ENCODE measurements at places on chromosomes 13 and 19.
A peak's percentile ranks its signal among the peaks of the same experiment; 100 is the strongest.

- no peak for DNase-seq
Measured at GRCh38 chr19:35512831-35513627, 420 bp downstream of the DMKN start.

DNA sequence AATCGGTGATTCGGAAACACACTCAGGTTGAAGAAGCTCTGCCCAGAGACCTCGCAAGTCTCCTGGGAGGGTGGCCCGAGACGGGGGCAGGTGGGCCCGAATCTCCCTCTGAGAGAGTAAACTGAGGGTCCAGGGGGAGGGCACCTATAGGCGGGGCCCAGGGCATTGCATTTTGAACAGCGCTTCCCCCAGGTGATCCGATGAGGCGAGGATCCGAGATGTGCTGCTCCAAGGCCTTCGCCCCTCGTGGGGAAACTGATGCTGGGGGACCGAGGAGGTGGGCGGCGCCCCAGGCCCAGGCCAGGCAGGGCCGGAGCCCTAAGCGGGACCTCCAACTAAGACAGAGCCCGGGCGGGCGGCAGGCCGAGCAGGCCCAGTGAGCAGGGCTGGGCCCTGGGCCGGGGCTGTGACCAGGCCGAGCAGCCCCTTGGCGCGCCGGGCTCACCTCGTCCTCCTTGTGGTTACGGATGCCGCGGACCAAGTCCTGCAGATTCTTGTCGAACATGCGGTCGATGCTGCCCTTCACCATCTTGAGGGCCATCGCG is 500 bp downstream of the AP3D1 start:
- DNase-seq, result no peak

GRCh38 chr19:28196961-28197360 is 1016.0 kb downstream of the UQCRFS1 start:
- DNase-seq, result no peak

DNA sequence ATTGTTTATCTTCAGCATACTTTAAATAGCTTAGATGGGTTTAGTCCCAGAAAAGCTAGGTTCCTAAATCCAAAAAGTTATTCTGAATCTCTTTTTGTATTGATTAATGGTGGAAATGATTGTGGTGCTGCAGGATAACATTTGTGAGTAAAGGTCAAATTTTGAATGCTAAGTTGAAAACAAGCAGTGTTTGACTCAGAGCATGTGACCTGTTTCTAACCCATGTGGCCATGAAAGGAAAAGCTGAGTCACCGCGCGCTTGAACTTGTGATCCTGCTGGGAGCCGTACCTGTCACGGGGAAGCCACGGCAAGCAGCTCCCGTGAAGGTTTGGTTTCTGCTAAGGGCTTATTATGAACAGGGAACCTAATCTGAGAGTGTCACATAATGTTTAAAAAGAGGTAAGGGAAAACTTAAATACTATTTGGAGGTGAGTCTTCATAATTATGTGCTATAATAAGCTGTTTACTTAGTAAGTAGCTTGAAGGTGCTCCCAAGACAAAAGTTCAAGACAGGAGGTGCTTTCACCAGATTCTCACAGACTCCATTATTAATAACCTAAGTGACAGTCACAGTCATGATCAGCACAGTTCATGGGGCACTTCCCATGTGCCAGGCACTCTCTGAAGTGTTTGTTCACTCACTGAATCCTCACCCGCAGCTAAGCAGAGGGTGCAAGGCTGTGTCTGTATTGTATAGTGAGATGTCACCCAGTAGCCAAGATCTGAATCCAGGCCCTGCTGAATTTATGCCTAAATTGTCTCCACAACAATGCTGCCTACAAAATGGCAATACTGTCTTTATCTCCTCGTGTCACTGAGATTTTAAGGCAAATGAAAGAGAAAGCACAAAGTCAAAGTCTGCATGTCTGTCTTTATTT is 286.5 kb downstream of the MYO16 start:
- DNase-seq, result peak; percentile 84

DNA sequence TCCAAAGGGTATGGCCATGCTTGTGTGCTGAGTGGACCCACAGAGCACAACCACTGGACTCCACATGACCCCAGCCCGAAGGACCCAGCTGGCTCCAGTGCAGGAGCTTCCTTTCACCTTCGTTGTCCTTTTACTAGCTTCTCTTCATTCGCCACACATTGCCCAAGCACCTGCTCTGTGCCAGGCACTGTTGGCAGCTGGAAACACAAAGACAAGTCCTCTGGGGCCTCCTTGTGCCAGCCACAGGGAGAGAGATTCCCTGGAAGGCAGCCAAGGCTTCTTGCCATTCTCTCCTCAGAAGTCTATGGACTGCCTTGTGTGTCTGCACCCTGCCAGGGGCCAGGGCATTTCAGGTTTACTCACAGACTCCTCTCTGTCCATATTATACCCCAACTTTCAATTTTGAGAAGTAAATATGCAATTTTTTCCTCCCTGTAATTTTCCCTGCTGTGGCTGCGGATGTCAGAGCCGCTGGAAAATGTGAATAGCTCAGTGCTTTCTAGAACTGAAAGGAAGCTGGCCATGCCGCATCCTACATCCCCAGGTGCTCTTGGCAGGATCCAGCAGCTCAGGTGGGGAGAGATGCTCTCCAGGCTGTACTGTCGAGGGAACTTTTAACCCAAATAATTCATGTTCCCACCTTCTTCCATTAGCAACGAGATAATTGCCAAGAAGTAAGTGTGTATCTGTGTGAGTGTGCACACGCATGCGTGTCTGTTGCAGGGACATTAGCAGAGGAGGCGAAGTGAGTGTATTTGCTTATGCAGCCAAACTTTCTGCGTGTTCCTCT is 57.2 kb downstream of the CHST8 start:
- no peak for DNase-seq

DNA sequence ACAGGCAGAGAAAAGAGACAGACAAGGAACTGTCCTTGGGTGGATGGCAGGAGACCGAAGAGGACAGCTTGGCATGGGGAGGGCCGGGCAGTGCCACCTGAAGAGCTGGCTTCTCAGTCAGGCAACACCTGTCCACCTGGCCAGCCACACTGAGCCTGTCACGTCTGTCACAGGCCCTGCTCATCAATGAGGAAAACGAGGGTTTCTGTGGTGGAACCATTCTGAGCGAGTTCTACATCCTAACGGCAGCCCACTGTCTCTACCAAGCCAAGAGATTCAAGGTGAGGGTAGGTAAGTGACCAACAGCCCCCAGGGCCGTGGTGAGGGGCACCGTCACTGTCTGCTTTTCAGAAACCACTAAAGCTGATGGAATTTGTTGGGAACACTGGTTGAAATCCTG is 11.2 kb upstream of the PROZ start:
- no peak for DNase-seq

DNA sequence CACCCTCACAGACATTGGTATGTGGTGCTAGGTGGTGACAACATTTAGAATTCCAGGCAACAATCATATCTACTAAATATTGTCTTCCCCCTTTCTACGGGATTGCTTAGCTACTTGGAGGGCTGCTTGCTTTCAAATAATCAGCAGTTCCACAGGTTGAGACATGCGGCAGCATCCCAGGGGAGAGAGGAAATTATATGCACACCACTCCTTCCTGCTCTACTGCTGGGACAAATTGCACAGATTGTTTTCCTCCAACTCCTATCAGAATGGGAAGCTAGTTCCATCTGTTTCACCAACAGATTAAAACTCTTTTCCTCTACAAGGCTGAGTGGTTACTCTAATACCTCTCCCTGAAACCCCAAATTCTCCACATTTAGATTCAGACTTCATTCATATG is 275.4 kb downstream of the DNAJC15 start:
- DNase-seq, result no peak
